ENCODE measurements at places on chromosomes 4 and X.
A peak's percentile ranks its signal among the peaks of the same experiment; 100 is the strongest.

GRCh38 chr4:123624959-123625358 lies 228.4 kb downstream of the SPRY1 start:
- no peak for DNase-seq

GRCh38 chrX:1430451-1430850 lies 22.3 kb downstream of the ASMTL start:
- DNase-seq, result no peak

- DNase-seq, result no peak
These were observed 617 bp upstream of the GPR34 start for GRCh38 chrX:41688156-41688555.

DNA sequence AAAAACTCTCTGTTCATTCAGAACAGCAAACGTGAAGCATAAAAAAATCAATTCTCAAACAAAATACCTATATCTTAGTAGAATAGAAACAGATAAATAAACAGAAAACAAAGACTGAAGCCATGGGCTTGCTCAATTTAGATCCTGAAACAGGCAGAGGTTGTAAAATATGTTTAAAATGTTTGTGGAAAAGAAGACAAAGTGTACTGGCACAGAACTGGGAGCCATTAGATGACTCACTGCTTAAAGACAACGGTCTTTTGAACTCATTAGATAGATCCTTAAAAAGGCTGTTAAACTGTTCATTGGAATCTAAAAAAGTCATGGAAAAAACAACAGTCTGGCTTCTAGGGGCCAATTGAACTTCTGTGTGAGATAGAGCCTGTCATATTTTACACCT lies 247.0 kb upstream of the NDST4 start:
- no peak for DNase-seq

GRCh38 chr4:114378305-114378903 lies 220.2 kb upstream of the UGT8 start:
- DNase-seq, result peak; percentile 32

GRCh38 chrX:150050387-150050786 lies 112.1 kb upstream of the EOLA2 start:
- no peak for DNase-seq

Data from smooth muscle cell of the brain vasculature (primary cell).